Activated naive CD8-positive, alpha-beta T cell treated with anti-CD3 and anti-CD28 coated beads, Interleukin-2, amount 50 U/mL, for 24 hours (primary cell): ENCODE measurements at places on chromosomes 1 and 21.

- peak overlapping the region; percentile 92 for H3K27ac ChIP-seq
- H3K36me3 ChIP-seq = peaks cover 24% of the 10 kb centered on the region
- DNase-seq = peak; percentile 10
- H3K4me3 ChIP-seq = peak overlapping the region; percentile 85
These were observed 5.1 kb downstream of the LMO4 start for GRCh38 chr1:87333692-87334347.

GRCh38 chr1:43936431-43937151 lies 3.0 kb downstream of the ARTN start:
- peaks cover 12% of the 10 kb centered on the region for H3K4me1 ChIP-seq
- H3K36me3 ChIP-seq = no peaks in the 10 kb centered on the region
- H3K4me3 ChIP-seq = no peak overlapping the region
- peaks cover 33% of the 10 kb centered on the region for H3K27me3 ChIP-seq

- no peaks in the 10 kb centered on the region for H3K36me3 ChIP-seq
- peaks cover 10% of the 10 kb centered on the region for H3K27me3 ChIP-seq
- DNase-seq = no peak
These were observed 51.2 kb downstream of the LRRN2 start for GRCh38 chr1:204634260-204634910.

GRCh38 chr1:32972814-32973428 lies 8.3 kb upstream of the RNF19B start:
- peak overlapping the region; percentile 60 for H3K4me3 ChIP-seq
- peaks cover 26% of the 10 kb centered on the region for H3K27me3 ChIP-seq
- DNase-seq = no peak
- H3K4me1 ChIP-seq = peaks cover 19% of the 10 kb centered on the region
- no peak overlapping the region for H3K27ac ChIP-seq
- H3K36me3 ChIP-seq = peaks cover 2% of the 10 kb centered on the region

DNA sequence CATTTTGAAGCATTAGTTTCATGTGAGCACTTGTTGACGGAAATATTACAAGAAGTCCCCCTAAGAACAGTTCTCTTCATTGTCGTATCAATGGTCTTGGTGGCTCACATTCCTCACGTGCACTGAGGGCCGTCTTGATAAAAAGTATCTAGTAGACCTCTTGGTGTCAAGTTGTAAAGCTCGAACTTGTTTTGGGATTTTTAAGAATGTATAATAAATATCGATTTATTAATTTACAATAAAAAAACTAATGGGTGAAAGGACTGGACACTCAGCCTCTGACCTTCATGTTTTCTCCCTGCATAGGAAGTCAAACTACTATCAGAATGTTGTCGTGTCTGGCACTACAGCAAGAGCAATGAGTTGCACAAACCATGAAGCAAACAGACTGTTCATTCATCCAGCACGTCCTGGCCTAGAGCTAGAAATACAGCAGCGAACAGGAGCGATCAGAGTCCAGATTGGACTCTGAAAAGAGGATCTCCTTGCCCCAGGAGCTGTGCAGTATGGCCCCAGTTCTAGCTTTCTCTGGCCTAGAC lies 319.2 kb downstream of the SMYD3 start:
- H3K4me1 ChIP-seq = no peaks in the 10 kb centered on the region
- H3K27me3 ChIP-seq = no peaks in the 10 kb centered on the region
- DNase-seq = no peak
- no peak overlapping the region for H3K27ac ChIP-seq
